ENCODE measurements at places on chromosomes 6 and 20. TPM values are rescaled to one million over a fixed set of nuclear protein-coding genes. Genes with fewer than 3 reads are reported as not detected.

GRCh38 chr6:132959639-132960326 is 145.4 kb downstream of the RPS12 start:
- no peak for DNase-seq

The MOXD1 gene
- not detected for total RNA-seq

DNA sequence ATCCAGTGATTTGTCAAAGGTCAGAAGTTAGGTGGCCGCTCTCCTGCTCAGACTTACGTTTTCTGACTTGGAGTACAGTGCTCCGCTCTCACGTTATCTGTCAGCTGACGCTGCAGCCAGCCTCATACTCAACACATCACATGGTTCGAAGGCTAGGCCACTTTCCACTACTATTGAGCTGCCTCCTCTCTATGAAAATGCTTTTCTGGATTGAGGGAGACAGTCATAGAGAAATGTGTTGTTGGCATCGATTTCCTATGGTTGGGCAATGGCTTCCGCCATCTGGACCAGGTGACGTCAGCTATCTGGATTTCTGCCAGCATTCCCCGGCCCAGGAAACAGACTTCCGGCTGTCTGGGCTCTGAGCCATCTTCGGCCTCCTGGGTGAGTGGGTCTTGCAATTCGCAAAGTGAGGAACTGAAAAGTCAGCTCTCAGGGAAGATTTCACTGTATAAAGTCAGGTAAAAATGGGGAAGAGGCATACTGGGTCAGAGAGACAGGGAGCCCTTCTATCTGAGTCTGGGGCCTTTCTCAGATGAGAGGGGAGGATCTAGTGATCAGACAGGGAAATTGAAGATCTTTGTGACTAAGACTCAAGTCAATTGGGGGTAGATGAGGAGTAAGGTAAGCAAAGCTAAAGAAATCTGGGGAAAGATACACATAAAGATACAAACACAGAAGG is 37.5 kb upstream of the IER3 start:
- DNase-seq = no peak

The SYCP2 gene
- 4.0 TPM for total RNA-seq

The MYMX gene
- not detected for total RNA-seq

The SCUBE3 gene
- not detected for total RNA-seq

The SNAP25 gene
- total RNA-seq = not detected

Measured in CD4-positive, alpha-beta memory T cell (primary cell).